ENCODE measurements at places on chromosomes 7 and 10.
A peak's percentile ranks its signal among the peaks of the same experiment; 100 is the strongest.

- DNase-seq = no peak
Measured at GRCh38 chr7:2084331-2084730, 148.4 kb downstream of the MAD1L1 start.

DNA sequence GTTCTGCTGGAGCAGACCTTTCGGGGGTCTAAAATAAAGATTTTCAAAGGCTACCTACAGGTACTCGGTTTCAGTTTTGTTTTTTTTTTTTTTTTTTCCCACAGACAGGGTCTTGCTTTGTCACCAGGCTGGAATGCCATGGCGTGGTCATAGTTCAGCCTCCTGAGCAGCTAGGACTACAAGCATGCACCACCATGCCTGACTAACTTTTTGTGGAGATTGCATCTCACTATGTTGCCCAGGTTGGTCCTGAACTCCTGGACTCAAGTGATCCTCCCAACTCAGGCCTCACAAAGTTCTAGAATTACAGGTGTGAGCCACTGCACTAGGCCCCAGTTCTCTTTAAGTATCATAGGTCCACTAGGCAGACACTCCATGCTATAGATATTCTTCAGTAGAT, 34.5 kb downstream of the BAMBI start:
- DNase-seq = no peak

- no peak for DNase-seq
Measured at GRCh38 chr7:37768611-37769010, 79.8 kb upstream of the NME8 start.

DNA sequence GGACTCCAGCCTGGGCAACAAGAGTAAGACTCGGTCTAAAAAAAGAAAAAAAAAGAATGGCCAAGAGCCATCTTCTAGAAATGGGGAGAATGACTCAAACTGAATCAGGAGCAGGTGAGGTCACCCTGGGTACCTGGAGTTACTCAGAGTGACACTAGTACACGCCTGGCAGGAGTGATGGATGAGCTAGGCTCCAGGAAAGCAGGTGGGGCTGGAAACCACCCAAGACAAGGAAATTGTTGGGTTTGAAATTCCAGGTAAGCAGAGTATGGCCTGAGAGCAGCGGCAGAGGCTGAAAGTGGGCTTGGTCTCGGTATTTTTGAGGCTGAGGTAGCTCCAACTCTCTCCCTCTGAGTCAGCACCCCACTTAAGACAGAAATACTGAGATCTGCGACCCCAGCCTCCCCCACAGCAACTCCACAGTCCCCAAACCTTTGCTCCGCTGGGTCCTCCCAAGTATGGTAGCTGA, 18.5 kb downstream of the DDIT4 start:
- DNase-seq = no peak

GRCh38 chr10:127556916-127557315, 7.8 kb downstream of the NPS start:
- DNase-seq = peak; percentile 28
